Cerebellum (tissue), 4 donors: ENCODE measurements at places on chromosomes 7 and 10.
A peak's percentile ranks its signal among the peaks of the same experiment; 100 is the strongest.

GRCh38 chr10:70872291-70872690, 16.1 kb downstream of the PCBD1 start:
- no peak for DNase-seq

DNA sequence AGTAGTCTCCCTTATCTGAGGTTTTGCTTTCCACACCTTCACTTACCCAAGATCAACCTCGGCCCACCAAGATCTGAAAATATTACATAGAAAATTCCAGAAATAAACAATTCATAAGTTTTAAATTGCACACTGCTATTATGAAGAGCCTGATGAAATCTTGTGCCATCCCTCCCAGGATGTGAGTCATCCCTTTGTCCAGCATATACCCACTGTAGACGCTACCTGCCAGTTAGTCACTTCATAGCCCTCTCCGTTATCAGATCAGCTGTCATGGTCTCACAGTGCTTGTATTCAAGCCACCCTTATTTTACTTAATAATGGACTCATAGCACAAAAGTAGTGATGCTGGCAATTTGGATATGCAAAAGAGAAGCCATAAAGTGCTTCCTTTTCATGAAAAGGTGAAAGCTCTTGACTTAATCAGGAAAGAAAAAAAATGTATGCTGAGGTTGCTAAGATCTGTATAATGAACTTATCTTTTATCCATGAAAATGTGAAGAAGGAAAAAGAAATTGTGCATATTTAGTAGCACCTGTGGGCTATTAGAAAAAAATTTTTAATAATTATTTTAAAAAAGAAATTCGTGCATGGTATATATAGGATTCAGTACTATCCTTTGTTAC, 9.8 kb upstream of the MRPS16 start:
- DNase-seq: no peak

- no peak for DNase-seq
Measured at GRCh38 chr7:22386865-22387264, 29.9 kb upstream of the RAPGEF5 start.

DNA sequence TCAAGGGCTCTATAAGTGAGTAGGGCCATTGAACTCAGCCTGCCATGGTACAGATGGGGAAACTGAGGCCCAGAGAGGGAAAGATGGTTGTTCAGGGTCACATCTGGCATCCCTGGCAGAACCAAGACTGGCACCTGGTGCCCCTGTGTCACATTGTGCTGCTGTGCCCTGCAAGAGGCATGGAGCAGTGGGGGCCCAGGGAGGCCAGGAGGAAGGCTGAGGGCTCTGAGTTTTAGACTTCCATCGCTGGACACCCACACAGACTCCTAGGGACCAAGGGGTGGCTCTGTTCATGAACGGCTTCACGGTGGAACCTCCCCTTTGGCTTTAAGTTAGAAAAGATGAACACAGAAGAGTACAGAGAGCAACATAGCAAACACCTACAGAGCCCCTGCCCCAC, 66.7 kb upstream of the AQP1 start:
- DNase-seq: no peak

DNA sequence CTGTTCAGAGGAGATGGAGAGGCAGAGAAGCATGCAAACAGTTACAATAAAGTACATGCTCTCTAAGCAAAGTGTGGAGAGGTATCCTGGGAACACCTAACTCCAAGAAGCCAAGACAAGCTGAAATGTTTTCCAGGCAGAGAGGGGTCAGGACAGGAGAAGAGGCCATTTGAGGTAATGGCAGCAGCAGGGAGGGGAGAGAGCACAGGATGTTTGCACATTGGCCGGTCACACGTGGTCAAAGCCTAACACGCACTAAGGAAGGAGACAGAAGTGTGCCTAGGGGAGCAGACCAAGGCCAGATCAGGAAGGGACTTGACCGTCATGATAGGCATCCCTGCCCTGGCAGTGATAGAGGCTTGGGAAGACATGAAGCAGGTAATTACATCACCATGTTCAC, 101.5 kb downstream of the CTTNBP2 start:
- no peak for DNase-seq

GRCh38 chr7:107606303-107606702, 26.3 kb downstream of the BCAP29 start:
- DNase-seq: no peak

DNA sequence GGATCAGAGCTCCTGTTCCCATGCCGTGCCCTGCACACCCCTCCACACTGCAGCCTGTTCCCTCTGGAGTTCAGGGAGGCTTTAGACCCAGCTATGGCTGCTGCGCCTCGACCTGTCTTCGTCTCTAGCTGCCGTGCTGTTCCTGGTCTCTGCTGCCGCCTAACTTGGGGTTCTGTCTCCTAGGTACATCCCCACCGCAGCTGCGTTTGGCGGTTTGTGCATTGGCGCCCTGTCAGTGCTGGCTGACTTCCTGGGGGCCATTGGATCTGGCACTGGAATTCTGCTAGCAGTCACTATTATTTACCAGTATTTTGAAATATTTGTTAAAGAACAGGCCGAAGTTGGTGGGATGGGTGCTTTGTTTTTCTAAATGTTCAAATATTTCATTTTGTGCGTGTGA, 31.6 kb downstream of the NUDT5 start:
- no peak for DNase-seq

- DNase-seq: peak; percentile 44
Measured at GRCh38 chr10:118568327-118568848, 27.1 kb downstream of the PRLHR start.

- no peak for DNase-seq
Measured at GRCh38 chr10:108450280-108450679, 1285.8 kb upstream of the SORCS1 start.

DNA sequence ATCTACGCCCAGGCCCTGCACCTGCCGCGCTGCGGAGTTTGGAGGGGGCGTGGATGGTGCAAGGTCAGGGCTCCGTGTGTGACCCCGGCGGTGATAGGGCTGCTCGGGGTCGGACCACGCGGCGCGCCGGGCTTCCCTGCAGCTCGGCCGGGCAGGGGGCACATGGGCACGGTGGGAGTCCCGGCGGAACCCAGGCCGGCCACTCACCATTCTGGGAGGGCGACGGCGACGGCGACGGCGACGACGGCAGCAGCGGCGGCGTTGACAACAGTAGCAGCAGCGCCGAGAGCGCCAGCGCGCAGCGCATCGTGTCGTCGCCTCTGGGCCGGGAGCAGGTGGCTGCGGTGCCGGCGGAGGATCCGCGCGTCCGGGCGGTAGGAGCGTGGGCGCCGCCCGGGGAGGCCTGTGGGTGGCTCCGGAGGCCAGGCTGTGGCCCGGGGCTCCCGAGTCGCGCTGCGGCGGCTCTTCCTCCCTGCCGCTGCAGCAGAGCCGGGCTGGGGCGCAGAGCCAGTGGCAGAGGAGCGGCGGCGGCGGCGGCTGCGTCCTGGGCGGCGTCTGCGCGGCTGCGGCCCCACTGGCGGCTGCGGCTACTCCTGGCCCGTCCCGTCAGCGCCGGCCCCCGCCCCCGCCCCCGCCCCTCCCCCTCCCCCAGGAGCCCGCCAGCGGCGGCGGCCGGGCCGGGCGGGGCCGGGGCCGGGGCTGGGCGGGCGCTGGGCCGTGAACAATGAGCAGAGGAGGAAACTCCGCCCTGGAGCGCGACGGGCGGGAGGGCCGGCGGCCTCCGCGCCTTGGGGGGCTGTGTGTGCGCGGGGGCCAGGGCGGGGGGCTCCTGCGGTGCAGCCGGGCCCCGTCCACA, at the start of gene PODXL:
TSS of gene PODXL (minus strand) at position 576 of the 856 bp plus-strand sequence. CDS start at position 307, 269 bp downstream.
- peak; percentile 23 for DNase-seq

- no peak for DNase-seq
Measured at GRCh38 chr7:88868456-88868855, 72.9 kb upstream of the TEX47 start.

- no peak for DNase-seq
Measured at GRCh38 chr10:130016993-130017630, 53.0 kb upstream of the EBF3 start.

- DNase-seq: no peak
Measured at GRCh38 chr7:84250452-84250851, 55.9 kb upstream of the SEMA3A start.

GRCh38 chr7:18030758-18031157, 3.1 kb upstream of the PRPS1L1 start:
- DNase-seq: no peak

GRCh38 chr7:66265566-66265965, 60.4 kb downstream of the TPST1 start:
- DNase-seq: no peak

DNA sequence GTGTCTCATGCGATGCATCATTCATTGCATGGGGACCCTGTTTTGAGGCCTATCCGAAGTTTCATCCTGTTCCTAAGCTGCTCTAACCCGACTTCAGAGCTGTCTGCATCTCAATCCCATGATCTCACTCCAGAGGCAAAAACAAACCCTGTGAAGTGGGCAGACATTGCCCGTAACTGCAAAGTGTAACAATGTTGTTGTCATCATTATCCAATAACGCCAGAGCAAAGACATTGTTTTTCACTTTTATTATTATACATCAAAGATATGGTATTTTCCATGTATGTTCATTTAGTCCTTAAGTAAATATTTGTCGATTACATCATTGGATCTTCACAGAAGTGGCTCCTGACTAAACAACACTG, 246.7 kb downstream of the KLF6 start:
- DNase-seq: no peak

GRCh38 chr10:127523476-127523875, 25.6 kb upstream of the NPS start:
- no peak for DNase-seq

GRCh38 chr7:157485361-157485831, 148.6 kb downstream of the DNAJB6 start:
- DNase-seq: no peak

- DNase-seq: no peak
Measured at GRCh38 chr7:110775046-110775445, 315.9 kb upstream of the LRRN3 start.

GRCh38 chr7:36456548-36456947, 66.9 kb downstream of the ANLN start:
- DNase-seq: no peak

DNA sequence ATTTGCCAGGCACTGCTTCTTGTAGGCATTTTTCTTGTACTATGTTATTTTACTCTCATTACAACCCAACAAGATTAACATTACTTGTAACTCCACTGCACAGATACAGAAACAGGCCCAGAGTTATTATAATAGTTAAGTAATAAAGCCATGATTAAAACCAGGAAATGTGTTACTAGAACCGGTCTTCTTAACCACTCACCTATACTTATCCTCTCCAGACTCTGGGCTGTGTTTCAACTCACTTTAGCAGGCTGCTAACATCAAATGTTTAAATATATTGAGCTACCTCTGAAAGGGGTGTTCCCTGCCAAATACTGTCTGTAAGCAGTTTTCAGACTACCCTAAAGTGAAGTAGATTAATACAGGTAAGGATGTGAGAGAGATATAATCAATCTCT, 1227.8 kb downstream of the SORCS3 start:
- DNase-seq: no peak

DNA sequence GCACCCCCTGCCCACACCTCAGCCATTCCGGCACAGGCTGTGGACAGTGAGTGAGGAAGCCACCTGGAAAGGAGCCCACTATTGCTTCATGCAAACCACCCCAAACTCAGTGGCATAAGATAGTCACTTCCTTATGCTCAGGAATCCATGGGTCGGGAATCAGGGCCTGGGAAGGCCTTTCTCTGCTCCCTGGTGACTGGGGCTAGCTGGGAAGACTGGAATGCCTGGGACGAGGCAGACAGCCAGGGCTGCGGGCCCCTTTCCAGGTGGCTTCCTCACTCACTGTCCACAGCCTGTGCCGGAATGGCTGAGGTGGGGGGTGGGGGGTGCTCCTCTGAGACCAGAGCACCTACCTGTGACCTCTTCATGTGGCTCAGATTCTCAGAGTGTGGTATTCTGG, 74.1 kb upstream of the GRB10 start:
- no peak for DNase-seq

- no peak for DNase-seq
Measured at GRCh38 chr7:43377196-43377960, 205.5 kb upstream of the STK17A start.

DNA sequence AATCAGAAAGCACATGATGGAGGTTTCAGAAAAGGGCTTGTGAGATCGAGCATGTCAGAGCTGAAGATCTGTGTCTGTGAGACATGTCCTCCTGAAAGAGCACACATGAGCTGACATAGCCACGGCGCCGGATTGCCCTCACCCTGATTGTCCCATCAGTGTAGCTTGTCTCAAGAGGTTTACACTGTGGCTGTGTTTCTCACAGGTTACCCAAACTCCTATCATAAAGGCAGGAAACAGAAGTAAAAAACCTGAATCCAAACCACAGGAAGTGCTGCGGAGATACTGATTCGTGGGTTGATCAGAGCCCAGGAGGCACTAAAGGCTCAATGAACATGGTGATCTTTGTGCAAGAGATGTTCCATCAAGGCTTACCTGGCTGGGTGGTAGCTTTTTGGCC, 3.9 kb upstream of the ATP6V0E2 start:
- DNase-seq: no peak

- DNase-seq: no peak
Measured at GRCh38 chr10:103960103-103960502, 6.8 kb upstream of the SLK start.

GRCh38 chr10:7792541-7792940, 4.6 kb downstream of the ATP5F1C start:
- DNase-seq: no peak

DNA sequence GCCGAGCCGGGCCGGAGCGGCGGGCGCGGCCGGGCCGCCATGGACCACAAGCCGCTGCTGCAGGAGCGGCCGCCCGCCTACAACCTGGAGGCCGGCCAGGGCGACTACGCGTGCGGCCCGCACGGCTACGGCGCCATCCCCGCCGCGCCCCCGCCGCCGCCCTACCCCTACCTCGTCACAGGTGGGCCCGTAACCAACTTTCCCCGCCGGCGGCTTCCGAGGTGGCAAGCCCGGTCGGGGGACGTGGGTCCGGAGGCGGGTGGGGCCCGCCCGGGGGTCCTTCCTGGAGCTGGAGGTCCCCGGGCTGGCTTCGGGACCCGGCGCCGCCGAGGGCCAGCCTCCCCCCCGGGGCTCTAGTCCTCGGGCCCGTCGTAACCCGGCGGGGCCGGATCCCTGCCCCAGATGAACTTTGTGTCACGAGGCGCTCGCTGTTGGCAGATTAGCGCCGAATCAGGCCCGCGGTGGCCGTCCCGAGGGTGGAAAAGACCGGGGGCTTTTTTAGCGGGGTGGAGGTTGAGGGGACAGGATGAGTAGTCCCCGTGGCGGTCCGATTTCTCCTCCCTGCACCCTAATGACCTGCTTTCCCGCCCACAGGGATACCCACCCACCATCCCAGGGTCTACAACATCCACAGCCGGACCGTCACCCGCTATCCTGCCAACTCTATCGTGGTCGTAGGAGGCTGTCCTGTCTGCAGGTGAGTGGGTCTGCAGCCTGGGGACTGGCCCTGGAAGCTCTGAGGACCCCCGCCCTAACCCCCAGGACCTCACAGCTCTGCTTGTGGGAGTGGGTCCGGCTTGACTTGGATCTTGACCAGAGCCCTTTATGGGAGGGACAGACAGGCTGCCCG, 496 bp downstream of the BRI3 start:
- peak; percentile 27 for DNase-seq

- no peak for DNase-seq
Measured at GRCh38 chr7:88276605-88277153, 30.0 kb downstream of the STEAP4 start.
